GM19239 (cell line): ENCODE measurements at places on chromosomes 7 and 10.

- DNase-seq, result no peak
Measured at GRCh38 chr7:141593134-141593533, 41.9 kb downstream of the AGK start.

DNA sequence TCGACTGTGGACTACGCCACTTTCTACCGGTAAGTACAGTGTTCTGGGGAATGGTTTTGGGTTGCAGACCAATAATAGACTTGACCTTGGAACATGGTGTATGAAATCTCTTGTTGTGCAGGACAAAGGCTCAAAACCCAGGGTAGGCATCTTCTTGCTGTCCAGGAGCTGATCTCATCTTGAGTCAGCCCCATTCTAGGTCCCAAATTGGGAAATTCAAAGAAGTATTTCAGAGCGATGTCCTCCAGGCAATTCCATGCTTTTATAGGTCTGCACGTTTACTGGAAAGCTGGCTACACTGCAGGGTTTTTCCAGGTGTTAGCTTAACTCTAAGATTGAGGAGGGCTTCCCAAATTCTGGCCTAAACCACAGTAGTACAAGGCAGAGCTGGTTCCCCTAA, 180.7 kb downstream of the BMPER start:
- no peak for DNase-seq

- DNase-seq, result no peak
Measured at GRCh38 chr10:124469956-124470484, 8.4 kb downstream of the LHPP start.

GRCh38 chr10:86872757-86873156, 84.7 kb downstream of the MMRN2 start:
- DNase-seq, result no peak

- no peak for DNase-seq
Measured at GRCh38 chr7:101687791-101688182, 58.7 kb upstream of the MYL10 start.

- no peak for DNase-seq
Measured at GRCh38 chr7:149764481-149765398, 8.6 kb downstream of the ZNF467 start.

GRCh38 chr7:87370660-87371180, 25.3 kb downstream of the CROT start:
- DNase-seq, result no peak

DNA sequence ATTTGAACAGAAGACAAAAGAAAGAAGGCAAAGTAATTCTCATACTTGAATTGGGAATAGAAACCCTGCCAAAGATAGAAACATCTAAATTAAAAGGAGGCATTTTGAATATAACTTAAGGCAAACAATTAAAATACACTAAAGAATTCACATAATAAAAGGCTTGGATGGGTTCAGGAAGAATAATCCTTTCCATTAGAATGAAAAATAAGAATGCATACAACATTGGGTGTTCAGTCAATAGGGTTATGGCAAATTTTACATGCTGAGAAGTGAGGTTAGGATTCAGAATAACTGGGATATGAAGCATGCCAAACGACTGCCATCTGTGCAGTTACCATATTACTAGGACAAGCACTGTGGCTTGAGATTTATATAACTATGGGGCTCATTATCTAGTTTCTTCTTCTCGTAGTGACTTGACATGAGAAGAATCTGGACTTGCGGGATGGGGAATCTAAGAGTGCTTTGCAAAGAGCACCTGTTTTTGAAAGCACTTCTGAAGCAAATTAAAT, 326.5 kb downstream of the THSD7A start:
- DNase-seq, result no peak

GRCh38 chr10:100041306-100042002, 31.7 kb upstream of the DNMBP start:
- DNase-seq, result no peak

- no peak for DNase-seq
Measured at GRCh38 chr10:12602521-12602920, 253.2 kb downstream of the CAMK1D start.

DNA sequence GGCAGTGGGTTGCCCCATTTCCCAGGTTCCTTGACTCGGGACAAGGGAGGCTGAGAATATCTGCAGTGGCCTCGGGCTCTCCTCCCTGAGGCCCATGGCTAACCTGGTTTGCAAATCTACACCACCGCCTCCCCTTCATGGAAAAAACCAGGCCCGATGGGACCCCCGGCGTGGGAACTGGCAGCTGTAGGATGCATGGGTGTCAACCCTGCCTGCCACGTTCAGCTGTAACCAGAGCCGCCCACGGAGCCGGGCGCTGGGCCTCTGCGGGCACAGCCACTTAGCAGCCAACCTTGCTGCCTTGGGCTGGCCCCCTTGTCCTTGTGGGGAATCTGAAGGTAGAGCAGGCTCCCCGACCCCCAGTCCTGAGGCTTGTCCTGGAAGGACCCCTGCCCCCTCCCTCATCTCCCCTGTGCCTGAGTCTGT, 1.6 kb downstream of the PWWP2B start:
- no peak for DNase-seq

- DNase-seq, result no peak
Measured at GRCh38 chr7:19128856-19129255, 11.4 kb upstream of the TWIST1 start.

DNA sequence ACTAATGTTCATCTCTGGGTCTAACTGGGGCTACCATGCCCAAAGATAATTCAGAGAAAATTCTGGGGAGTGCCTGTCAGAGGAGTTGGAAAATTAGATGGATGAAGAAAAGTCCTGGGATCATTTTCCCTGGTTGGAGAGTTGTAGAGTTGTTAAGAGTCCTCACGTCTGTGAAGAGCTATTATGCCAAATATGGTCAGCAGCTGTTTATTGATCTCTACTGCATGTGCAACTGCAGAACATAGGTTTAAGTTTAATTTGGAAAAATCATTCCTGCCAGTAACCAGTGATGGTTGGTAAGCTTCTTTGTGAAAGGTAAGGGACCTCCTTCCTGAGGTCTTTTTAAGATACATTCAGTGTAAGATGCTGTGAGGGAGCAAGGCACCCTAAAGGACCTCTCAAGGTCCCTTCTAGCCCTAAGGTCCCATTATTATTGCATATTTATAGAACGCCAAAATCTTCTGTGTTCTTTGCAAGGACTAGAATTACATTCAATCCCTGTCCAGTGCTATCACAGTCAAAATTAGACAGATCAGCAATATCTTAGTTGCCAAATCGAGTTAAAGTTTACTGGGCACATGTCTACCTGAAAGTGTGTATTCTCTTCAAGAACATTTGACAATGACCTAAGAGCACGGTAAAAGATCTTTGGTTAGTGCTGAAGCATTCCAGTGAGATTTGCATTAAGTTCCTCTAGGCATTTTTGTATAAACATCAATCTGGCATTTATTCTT, 62.7 kb downstream of the VTI1A start:
- no peak for DNase-seq
